Muscle of arm (tissue), 14 donors: ENCODE measurements at places on chromosomes 5 and 9. TPM values are rescaled to one million over a fixed set of nuclear protein-coding genes. Genes with fewer than 3 reads are reported as not detected.

- no peak for DNase-seq
These were observed 681 bp downstream of the CPLANE1 start for GRCh38 chr5:37248421-37248969.

DNA sequence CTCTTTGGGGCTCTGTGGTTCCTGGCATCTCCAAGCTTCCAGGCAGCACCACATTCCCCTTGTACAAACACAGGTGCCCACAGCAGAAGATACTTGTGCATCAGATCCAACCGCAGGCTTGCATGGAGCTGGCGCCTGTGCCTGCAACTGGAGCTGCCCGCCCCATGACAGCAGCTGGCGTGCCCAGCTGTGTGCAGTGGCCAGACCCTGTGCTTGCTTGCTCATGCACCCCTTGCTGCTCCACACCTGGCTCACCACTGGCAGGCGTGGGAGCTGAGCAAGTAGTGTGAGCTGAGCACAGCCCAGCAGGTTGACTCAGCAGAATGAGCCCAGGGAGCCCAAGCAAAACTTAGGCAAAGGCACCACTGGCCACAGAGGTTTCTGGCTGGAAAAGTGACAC is 84.4 kb upstream of the STARD4 start:
- DNase-seq = no peak

DNA sequence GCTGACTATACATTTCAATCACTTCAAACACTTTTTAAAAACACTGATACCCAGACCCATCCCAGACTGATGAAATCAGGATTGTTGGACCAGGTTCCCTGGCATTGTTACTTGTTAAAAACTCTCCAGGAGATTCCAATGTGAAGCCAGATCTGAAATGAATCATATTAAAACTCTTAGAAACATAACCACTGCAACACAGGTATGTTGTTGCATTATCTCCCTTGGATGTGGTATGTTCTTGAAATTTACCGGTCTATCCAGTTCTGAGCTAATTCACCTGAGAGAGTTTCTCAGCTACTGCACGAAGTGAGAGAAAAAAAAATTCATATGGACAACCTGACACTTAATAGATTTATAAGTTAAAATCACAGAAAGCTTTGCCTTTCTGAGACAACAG is 21.8 kb downstream of the MEF2C start:
- no peak for DNase-seq

DNA sequence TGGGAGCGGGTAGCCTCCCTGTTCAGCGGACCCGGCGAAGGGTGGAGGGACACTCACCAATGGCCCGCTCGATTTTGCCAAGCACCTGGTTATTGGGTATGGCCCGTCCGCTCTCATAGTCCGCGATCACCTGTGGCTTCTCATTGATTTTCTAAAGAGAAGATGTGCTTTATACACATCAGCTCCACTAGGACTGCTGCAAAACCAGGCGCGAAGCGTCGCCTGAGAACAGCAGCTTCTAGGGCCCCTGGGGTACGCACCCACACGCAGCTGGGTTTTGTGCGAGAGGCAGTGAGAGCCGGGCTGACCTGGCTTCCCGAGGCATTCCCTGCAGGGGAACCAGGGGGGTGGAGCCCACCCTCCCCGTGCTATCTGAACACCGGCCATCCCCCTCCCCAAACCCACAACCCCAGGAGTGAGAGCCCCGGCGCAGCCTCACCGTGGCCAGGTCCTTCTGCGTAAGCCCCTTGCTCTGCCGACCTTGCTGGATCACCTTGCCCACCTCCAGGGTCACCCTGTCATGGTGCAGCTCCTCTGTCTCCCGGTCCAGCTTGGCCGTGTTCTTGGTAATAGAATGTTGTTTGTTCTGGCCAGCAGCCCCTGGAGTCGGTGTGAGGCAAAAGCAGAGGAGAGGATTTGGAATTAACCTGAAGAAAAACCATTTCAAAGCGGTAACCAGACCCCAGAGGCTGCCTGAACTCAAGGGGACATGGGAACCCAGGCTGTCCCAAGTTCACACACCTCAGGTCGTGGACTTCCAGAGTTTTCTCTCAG is 3.1 kb downstream of the EDF1 start:
- DNase-seq = no peak

GRCh38 chr5:116532762-116533525 is 41.7 kb downstream of the SEMA6A start:
- DNase-seq = no peak

GRCh38 chr5:118115791-118116190 is 872.6 kb downstream of the DTWD2 start:
- DNase-seq = no peak

GRCh38 chr5:168747987-168748777 is 169.0 kb upstream of the PANK3 start:
- no peak for DNase-seq

- no peak for DNase-seq
These were observed 160.8 kb downstream of the DMRT2 start for GRCh38 chr9:1210954-1211353.

- no peak for DNase-seq
These were observed 15.0 kb downstream of the ARHGAP26 start for GRCh38 chr5:142785206-142785605.

GRCh38 chr5:28483327-28484025 is 1445.1 kb upstream of the CDH9 start:
- DNase-seq = no peak

DNA sequence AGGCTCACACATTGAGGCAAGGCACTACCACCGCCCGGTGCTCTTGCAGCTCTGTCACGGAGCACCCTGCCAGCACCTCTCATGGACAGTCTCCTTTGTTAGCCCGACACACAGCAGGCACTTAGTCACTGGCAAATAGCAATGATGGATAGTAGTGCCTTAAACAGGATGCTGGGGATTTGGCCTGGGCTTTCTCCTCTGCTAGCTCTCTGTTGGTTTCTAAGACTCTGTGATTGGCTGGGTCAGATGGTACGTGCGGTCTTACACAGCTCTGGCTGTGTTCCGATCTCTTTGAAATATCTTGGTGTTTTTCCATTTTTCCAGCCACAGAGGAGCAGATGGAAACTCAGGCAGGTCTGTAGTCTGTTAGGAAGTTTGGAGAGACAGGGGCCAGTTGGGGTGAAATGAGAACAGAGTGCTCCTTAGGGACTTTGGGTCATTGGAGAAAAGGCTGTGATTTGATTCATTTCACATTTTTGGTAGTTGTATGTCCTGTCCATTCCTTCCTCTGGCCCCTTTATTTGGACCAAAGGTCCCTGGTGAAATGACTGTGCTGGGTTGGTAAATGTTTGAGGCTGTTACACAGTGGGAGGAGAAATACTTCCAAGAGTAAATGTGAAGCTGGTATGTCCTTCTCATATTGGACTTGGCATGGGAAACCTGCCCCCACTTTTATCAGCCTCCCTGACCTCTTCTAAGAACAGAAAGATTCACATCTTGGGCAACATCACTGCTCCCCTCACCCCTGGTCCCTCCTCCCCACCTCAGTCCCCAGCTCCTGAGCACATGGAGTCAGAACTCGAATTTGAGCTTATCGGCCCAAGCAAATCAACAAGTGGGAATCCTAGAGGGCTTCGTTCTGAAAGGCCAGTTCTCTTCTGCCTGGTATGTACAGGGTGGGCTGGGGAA is 3.4 kb downstream of the SMIM3 start:
- no peak for DNase-seq

GRCh38 chr5:176692839-176693476 is 45.7 kb downstream of the TSPAN17 start:
- no peak for DNase-seq

DNA sequence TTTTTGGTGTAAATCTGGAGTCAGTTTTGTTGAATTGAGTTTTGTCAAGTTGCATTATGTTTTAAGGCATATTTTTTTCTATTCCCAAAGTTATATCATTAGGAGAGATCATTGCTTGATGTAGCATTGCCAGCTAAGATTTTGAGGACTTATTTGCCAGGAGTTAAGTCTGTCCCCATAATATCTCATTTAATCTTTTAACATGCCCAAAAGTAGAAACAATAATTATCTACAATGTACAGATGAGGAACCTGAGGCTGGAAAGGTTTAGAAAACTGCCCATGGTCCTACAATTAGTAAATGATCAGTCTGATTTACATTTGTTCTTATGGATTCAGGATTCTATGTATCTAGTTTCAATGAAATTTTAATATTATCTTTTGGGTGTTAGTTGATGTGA is 4.7 kb downstream of the NIPBL start:
- DNase-seq = no peak

GRCh38 chr9:91777292-91777830 is 172.7 kb downstream of the ROR2 start:
- DNase-seq = no peak

GRCh38 chr5:158007336-158007735 is 148.4 kb upstream of the CLINT1 start:
- DNase-seq = no peak

GRCh38 chr5:123752552-123753179 is 240.7 kb downstream of the CSNK1G3 start:
- no peak for DNase-seq

DNA sequence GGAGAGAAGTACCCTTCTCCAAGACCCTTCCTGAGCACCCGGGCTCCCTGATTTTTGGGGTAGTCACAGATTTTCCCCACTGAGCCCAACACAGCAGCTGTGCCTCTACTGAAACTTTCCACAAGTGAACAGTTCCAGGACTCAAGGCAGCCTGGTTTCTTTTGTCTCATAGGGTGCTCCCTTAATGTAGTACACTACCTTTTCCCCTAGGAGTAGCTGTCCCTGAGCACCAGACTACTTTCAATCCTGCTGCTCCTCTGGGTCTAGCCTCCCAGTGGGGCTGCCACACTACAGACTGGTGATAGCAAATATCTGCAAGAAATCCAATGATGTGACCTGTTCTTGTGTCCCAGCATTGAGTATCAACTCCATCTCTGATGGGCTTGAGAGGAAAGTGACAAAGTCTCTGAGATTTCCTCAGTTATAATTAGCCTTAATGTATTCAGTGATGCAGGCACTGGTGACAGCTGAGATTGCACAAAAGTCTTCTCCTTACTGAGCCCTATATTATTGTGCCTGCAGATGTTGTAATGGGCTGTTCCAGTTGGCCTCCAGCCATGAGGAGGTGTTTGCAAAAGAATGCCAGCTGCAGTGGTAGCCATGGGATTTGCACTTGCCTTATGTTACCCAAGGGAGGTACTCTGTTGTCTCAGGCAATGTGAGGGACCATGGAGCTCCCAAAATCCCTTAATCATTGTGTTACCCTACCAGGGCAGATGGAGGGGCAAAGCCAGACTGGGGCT is 1802.5 kb downstream of the EFNA5 start:
- DNase-seq = no peak

- DNase-seq = no peak
These were observed 135.1 kb upstream of the ERCC6L2 start for GRCh38 chr9:95740217-95741004.

DNA sequence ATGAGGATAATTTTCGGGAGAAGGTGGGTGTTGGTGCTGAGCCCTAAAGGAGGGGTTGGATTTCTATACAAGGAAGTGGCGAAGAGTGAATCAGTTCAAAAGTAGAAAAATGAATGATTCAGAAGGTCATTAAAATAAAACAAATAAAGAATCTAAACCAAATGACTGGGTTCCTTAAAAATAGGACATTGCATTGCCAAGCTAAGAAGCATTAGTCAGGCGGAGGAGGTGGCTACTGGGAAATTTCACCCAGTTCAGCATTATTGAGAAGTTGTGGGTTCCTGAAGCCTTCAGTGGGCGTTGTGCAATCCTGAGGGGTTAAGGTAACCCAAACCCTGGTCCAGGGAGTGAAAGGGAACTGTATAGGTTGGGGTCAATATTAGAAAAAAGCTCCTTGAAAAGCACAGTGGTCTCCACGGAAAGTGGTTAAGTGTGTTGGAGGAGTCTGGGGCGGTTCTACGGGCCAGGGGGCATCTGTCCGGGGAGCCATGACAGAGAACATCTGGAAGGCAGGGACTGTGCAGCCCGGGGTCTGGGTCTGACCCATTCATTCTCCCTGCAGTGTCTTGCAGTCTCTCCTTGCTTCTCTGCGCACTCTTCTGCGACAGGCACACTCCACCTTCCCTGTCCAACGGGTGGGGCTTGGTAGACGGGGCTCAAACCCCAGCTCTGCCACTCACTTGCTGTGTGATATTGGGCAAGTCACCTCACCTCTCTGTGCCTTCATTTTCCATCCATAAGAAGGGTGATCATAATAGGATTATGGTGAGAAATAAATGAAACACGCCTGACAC is 27.6 kb upstream of the DUSP1 start:
- no peak for DNase-seq

DNA sequence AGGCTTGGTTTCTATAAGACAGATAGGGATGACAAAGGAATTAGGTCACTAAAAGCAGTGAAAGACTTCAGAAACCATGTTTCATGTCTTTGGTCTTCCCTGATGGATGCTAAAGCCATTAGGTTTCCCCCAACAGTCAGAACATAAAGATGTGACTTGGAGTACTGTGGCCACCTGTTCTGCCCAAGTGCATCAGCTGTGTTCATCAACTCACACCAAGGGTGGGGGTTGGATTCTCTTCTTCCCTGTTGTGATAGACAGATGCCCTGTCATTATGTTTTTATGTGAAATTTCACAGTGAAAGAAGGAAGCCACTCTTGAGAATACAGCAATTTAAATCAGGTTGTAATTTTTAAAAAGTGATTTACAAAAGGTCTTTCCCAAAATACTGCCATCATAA is 196.8 kb downstream of the SH3GL2 start:
- DNase-seq = no peak

GRCh38 chr9:132348676-132349075 is 6.1 kb downstream of the SETX start:
- DNase-seq = no peak

GRCh38 chr5:168109441-168109840 is 182.0 kb upstream of the WWC1 start:
- DNase-seq = no peak

The BARHL1 gene
- not detected for polyA plus RNA-seq

The CER1 gene
- 0.36 TPM for polyA plus RNA-seq

The DMGDH gene
- 2.1 TPM for polyA plus RNA-seq

The TAF11L7 gene
- polyA plus RNA-seq = not detected

The KIF24 gene
- polyA plus RNA-seq = not detected

The PCDHGA10 gene
- 1.7 TPM for polyA plus RNA-seq

The DEPDC1B gene
- polyA plus RNA-seq = 5.1 TPM

The SEMA5A gene
- polyA plus RNA-seq = 38.6 TPM

The FSTL4 gene
- polyA plus RNA-seq = not detected

The TSLP gene
- polyA plus RNA-seq = not detected

The PRRT1B gene
- not detected for polyA plus RNA-seq

The CDKN2B gene
- polyA plus RNA-seq = 0.67 TPM

The PCDHB15 gene
- 7.8 TPM for polyA plus RNA-seq

The CHSY3 gene
- 5.2 TPM for polyA plus RNA-seq

The SPATA31C2 gene
- 0.32 TPM for polyA plus RNA-seq

The ARHGEF37 gene
- 2.7 TPM for polyA plus RNA-seq

The HMGXB3 gene
- 18.5 TPM for polyA plus RNA-seq
